Gastrocnemius medialis (tissue), 4 donors: ENCODE measurements at places on chromosomes 7 and 10. TPM values are rescaled to one million over a fixed set of nuclear protein-coding genes. Genes with fewer than 3 reads are reported as not detected.

Gene ALOX5
- total RNA-seq: 10.8 TPM

Gene FOXK1
- 43.6 TPM for total RNA-seq

Gene VWDE
- not detected for total RNA-seq

Gene PAPSS2
- total RNA-seq: 6.2 TPM

Gene SPDYE16
- total RNA-seq: not detected

Gene PLXNA4
- 0.66 TPM for total RNA-seq

GRCh38 chr7:317643-318405, 27.9 kb downstream of the FOXL3 start:
- no peak for DNase-seq

DNA sequence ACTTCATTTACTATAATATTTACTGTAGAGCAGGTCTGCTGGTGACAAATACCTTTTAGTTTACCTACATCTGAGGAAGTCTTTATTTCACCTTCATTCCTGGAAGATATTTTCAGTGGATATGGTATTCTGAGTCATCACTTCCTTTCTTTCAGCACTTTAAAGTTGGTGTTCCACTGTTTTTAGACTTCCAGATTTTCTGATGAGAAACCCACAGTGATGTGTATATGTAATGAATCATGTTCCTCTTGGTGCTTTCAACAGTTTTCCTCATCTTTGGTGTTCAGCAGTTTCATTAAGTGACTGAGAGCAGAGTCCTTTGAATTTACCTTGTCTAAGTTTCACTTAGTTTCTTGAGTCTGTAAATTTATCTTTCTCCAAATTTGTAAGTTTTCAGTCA, 36.4 kb downstream of the COPG2 start:
- DNase-seq: no peak

DNA sequence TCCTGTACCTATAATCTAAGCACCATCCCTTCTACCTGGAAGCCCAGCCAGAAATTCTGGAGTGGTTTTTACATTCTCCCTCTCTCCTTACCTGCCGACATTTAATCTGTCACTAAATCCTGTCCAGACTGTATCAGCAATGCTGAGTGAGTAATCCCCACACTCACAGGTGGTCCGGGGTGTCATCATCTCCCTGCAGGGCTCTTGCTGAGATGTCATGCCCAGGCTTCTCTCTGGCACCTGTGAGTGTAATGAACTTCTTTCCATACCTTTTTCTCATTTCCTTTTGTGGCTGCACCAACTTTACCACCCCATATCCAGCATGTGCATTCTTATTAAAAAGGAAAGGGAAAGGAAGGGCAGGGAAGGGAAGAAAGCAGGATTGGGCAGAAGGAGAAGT, 355.2 kb downstream of the CCSER2 start:
- DNase-seq: no peak

DNA sequence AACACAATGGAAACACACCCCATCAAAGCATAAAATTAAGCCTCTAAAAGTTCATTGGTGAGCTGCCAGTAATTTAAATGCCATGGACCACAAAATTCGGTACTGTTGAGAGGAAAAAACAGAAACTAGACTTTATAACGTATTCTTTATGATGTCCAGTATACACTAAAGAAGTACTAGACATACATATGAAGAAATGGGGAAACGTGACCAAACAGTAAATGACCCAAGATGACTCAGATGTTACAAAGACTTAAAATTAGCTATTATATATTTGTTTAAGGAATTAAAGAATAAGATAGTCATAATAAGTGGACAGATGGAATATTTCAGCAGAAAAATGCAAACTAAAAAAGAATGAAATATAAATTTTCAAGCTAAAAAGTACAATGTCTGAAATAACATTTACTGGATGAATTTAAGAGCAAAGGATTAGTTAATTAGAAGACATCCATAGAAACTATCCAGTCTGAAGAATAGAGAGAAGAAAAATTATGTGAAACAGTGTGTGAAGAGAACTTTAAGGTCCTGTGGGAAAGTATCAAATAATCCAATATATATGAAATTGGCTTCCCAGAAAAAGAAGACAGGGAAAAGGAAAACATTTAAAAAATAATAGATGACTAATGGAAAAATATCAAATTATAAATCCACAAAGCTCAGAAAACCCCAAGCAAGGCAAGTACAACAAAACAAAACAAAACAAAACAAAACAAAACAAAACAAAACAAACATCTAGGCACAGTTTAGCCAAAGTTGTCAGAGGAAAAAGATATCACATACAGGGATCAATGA, 69.4 kb downstream of the SAMD9 start:
- DNase-seq: no peak

DNA sequence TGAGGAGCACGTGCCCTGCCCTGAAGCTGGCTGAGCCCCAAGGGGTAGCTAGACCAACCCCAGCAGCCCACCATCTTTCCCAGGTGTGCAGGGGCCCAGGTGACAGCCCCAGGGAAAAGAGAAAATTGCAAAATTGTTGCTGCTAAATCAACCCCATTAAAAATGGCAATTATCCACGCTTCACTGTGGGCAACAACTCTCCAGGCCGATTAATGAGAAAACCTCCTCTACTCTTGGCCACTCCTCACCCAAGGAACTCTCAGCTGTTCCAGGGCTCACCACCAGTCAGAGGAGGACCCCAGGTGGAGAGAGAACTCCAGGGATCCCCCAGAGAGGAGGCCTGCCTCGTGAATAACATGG, 516.1 kb upstream of the MGMT start:
- DNase-seq: no peak

DNA sequence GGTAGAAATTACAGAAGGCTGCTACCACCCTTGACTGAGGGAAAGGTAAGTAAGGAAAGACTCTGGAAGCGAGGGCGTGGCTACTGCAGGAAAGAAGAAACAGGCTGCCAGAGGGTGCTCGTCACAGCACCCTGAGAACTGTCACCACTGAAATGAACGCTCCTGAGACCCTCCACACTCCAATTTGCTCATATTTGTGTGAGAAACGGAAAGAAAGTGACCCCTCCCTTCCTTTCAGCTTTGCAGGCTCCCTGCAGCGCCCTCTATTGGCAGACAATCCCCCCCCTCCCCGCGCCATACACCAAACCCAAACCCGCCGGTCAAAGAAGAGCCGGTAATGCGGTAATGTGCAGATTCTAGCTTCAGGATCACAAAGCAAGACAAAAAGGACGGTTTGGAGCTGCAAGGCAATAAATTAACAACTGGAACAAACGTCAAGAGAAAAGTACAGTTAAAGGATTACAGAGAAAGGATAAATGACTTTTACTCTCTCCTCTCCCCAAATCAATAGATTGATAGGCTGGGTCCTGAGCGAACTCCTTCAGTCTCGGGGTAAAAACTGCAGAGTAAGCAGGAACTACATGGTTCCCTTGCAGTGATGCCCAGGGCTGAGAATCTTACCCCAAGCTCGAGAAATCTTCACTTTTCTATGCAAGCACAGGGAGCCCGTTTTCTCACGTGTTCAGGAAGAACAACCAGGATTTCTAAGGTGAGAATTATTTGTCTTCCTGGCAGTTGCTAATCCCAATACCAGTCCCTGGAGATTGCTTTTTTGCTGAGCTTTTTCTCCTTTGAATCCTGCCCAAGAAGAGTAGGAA, 47.6 kb downstream of the STEAP1B start:
- peak; percentile 18 for DNase-seq

DNA sequence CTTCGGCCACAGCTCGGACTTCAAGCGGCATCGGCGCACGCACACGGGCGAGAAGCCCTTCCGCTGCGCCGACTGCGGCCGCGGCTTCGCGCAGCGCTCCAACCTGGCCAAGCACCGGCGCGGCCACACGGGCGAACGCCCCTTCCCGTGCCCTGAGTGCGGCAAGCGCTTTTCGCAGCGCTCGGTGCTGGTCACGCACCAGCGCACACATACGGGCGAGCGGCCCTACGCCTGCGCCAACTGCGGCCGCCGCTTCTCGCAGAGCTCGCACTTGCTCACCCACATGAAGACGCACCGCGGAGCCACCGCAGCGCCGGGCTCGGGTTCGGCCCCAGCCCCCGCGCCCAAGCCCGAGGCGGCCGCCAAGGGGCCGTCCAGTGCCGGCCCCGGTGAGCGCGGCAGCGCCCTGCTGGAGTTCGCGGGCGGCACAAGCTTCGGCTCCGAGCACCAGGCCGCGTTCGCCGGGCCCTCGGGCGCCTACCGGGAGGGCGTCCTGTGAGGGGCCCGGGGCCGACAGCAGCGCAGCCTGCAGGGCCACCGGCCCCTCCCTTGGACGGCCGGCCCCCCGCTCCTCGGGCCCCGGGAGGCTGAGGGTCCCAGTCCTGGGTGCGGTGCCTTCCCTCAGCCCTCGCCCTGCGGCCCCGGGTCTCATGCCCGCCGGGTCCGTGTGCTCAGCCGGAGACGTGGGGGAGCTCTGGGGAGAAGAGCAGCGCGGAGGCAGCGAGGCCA, 17.2 kb downstream of the ZNF316 start:
- no peak for DNase-seq

DNA sequence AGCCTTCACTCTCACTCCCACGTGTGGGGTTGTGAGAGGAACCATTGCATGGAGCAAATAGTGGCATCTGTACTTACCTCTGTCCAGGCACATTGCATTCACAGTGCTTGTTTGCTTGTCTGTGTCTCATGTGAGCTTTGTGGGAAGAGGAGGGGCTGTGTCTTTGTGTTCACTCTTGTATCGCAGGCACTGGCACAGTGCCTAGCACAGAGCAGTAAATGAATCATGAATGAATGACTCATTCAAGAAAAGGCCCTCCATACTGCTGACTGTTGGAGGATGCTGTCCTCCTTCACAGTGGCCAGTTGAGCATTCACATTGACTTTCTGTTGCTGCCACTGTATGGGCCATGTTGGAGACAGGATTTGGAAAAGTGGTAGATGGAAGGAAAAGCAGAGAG, 125.3 kb downstream of the SORCS3 start:
- DNase-seq: no peak

DNA sequence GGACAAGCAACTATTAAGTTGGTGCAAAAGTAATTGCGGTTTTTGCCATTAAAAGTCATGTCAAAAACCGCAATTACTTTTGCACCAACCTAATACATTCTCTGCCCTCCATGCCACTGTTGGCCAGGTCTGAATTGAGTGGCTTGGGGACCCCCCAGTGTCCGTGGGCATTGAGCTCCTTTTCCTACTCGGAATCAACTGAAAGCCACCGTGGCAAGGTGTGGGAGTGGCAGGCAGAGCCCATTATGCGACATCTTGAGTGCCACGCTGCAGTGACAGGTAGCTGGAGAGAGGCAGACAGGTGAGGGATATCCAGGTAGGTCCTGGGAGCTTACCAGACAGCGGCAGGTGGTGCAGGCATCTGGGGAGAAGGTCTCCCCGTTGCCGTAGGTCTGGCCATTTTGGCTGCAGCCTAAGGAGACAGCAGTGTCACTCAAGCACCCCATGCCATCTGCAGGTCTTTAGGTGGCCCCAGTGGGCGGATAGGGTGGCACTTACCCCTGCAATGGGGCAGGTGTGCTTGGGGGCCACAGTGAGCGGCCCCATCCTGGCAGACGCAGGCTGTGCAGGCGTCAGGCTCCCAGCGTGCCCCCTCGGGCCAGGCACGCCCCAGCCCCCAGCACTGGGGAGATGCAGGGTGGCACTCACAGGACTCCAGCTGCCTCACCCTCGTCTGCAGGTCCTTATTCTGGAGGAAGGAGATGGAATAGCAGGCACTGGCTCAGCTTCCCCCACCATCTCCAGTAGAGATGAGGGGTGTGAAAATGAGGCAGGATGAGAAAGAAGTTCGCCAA, 3.5 kb downstream of the KCP start:
- DNase-seq: no peak

DNA sequence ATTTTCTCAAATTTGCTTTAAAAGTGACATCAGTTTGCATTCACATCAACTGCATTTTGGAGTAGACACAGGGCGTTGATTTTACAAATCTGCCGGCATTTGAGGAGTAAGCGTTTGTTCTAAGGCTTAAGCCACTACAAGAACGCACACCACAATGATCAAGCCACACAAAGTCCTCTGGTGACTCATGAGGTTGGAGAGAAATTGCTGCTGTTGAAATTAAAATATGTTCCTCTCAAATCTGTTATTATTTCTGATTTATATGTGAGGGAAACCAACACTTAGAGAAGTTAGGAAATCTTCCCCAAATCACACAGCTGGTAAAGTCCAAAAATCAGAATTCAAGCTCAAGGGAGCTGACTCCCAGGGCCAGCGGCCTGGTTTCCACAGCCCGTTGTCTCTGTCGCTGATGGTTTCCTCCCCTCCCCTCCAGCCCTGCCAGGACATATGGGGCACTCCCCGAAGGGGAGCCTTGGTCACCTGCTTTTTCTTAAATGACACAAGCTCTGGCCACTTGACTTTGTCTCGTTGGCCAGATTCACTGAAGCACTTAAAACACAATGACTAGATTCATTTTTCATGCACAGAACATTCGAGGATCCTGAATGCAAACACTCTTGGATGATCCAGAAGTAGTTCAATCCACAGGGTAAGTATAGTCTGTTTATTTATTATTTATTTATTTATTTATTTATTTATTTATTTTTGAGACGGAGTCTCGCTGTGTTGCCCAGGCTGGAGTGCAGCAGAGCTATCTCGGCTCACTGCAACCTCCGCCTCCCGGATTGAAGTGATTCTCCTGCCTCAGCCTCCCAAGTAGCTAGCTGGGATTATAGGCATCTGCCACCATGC, 29.2 kb upstream of the KLF6 start:
- no peak for DNase-seq

- DNase-seq: no peak
Observed at GRCh38 chr10:132002004-132002403, 20.3 kb upstream of the BNIP3 start.

- no peak for DNase-seq
Observed at GRCh38 chr10:34593930-34594329, 221.2 kb downstream of the PARD3 start.

DNA sequence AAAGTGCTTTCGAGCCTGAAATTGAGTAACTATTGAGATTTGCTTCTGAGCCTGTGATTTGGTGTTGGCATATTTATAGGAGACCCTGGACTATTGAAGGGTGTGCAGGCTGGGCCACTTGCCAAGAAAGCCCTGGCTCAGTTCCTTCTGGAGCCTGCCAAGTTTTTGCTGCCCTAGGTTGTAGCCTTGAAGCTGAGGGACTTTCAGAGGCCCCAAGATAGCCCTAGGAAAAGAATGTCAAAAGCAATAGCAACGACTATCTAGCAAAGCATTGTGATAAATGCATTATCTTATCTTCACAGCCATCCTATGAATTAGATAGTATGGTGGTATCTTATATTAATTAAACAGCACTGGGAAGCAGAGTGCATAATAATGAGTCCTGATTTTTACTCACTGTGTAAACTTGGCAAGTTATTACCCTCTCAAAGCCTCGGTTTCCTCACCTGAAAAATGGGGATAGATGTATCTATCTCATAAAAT, 473.7 kb upstream of the PODXL start:
- DNase-seq: no peak

- DNase-seq: no peak
Observed at GRCh38 chr7:116171094-116171493, 39.2 kb upstream of the TES start.

DNA sequence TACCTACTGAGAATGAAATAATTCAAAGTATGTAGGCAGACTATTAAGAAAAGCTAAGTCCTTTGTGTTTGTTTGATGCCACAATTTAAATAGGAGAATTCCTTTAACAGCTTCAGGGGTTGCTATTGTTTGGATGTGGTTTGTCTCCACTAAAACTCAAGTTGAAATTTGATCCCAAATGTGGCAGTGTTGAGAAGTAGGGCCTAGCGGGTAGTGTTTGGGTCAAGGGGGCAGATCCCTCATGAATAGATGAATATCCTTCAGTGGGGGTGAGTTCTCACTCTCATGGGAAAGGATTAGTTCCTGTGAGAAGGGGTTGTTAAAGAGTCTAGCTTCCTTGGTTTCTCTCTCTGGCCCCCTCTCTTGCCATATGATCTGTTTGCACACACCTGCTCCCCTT, 97.0 kb downstream of the HGF start:
- no peak for DNase-seq
